ENCODE measurements at places on chromosomes 2 and 18.

- DNase-seq = no peak
Observed at GRCh38 chr2:235752846-235753245, 259.0 kb downstream of the AGAP1 start.

DNA sequence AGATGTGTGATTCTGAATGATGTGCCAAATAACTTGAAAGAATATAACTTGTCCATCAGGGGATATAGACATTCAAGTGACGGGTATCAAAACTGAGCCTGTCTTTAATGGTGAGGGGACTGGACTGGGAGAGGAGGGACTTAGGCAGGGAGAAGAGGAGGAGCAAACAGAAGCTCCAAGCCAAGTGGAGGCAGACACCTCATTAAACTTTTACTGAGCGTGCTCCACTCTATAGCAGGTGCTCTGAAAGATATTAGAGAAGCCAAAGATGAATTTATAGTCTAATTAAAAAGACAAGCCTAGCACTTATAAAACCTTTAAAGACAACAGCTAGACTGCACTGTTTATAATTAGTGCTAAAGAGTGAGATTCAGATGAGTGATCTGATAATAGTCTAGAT, 47.7 kb upstream of the SMAD2 start:
- DNase-seq = no peak

DNA sequence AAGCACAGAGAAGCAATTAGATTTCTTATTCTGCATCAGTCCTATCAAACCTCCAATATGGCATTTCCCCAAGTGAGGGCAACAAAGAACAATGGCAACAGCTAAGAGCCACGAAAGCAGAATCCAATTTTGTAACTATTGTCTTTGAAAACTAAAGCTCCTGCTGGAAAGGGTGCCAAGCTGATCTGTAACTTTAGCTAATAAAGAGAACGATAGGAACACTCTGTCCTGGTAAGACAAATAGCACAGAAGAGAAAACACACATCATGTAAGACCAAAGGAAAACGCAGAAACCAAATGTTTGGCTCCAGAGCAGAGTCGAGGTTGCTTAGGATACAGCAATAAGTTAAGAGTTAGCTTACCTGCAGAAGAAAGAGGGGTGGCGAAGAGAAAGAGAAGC, 160.5 kb downstream of the STK39 start:
- no peak for DNase-seq

GRCh38 chr18:67301592-67301991, 214.9 kb downstream of the DSEL start:
- no peak for DNase-seq

GRCh38 chr18:22521026-22521707, 103.5 kb upstream of the CTAGE1 start:
- no peak for DNase-seq

GRCh38 chr18:75291460-75291859, 80.9 kb downstream of the TSHZ1 start:
- no peak for DNase-seq
